Lower lobe of right lung (tissue), 2 donors: ENCODE measurements at places on chromosomes 1 and 21. TPM values are rescaled to one million over a fixed set of nuclear protein-coding genes. Genes with fewer than 3 reads are reported as not detected.
A peak's percentile ranks its signal among the peaks of the same experiment; 100 is the strongest.

GRCh38 chr1:68917456-68917855, 420.6 kb upstream of the DEPDC1 start:
- H3K27me3 ChIP-seq, result no peaks in the 10 kb centered on the region
- no peaks in the 10 kb centered on the region for H3K36me3 ChIP-seq
- no peak overlapping the region for H3K4me3 ChIP-seq
- no peak overlapping the region for H3K27ac ChIP-seq

C1orf116 gene
- 123 TPM for total RNA-seq

DNA sequence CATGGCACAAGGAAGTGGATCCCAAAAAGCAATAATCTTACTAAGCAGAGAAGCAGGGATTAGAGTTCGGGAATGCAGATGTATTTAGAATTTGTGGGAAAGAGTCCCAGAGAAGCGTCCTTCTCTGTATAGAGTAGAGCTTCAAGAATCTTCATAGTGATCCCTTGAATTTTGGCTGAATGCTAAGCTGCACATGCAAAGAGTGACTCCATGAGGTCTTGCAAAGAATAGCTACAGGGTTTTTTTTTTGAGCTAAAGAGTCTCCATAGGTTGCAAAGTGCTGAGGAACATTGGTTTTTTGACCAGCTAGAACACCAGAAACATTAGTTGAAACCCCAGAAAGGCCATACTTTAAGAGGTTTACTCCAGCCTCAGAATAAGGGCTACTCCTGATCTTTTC, 206.7 kb downstream of the CTH start:
- H3K27ac ChIP-seq, result no peak overlapping the region
- no peaks in the 10 kb centered on the region for H3K27me3 ChIP-seq
- H3K4me3 ChIP-seq, result no peak overlapping the region
- no peaks in the 10 kb centered on the region for H3K36me3 ChIP-seq
- DNase-seq, result no peak

DNA sequence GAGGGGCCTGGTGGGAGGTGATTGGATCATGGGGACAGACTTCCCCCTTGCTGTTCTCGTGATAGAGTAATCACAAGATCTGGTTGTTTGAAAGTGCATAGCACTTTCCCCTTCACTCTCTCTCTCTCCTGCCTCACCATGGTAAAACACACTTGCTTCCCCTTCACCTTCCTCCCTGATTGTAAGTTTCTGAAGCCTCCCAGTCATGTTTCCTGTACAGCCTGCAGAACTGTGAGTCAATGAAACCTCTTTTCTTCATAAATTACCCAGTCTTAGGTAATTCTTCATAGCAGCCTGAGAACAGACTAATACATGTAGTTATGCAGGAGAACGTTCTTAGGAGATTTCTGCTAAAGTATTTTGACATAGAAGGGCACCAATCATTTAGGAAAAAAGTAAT, 59.9 kb upstream of the FBXO28 start:
- H3K27ac ChIP-seq, result no peak overlapping the region
- DNase-seq, result no peak
- H3K4me3 ChIP-seq, result no peak overlapping the region
- H3K27me3 ChIP-seq, result no peaks in the 10 kb centered on the region

DNA sequence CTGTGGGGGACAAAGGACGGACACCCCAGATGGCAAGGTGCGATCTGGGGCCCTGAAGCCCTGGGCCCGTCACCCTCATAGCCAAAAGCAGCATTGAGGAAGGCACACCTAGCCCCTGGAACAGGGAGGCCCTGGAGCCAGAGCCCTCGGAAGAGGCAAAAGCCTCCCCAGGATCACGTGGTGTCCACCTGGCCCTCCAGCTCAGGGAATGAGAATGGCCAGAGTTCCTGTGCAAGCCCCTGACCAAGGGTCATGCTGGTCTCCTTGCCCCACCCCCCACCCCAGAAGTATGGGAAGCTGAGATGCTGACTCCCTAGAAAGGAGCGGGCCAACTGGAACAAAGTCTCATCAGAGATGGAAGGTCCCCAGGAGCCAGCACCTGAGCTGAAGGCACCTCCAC, 1.0 kb upstream of the PDZK1IP1 start:
- no peak overlapping the region for H3K4me3 ChIP-seq
- no peaks in the 10 kb centered on the region for H3K27me3 ChIP-seq
- no peaks in the 10 kb centered on the region for H3K36me3 ChIP-seq
- H3K4me1 ChIP-seq, result peaks cover 33% of the 10 kb centered on the region
- peak overlapping the region; percentile 80 for H3K27ac ChIP-seq
- no peak for DNase-seq

OR2T35 gene
- total RNA-seq, result not detected

DNA sequence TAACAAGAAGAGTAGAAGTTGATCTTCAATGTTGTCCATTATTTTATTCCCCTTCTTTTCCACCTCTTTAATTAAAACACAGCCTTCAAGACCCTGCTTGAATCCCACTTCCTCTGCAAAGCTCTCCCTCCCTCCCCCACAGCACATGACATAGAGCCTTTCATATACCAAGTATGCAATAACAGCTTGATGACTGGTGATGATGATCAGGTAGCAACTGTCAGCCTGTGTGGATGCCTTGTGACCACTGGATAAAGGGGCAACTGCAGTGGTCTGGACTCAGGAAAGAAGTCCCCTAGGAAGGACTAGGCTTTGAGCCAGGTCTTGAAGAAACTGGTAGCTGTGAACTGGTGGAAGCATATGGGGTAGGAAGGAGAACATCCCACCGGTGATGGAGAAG, 53.8 kb upstream of the PRDX6 start:
- H3K27ac ChIP-seq, result no peak overlapping the region
- H3K36me3 ChIP-seq, result no peaks in the 10 kb centered on the region
- H3K27me3 ChIP-seq, result no peaks in the 10 kb centered on the region
- DNase-seq, result no peak
- H3K4me1 ChIP-seq, result peaks cover 7% of the 10 kb centered on the region
- no peak overlapping the region for H3K4me3 ChIP-seq

- H3K36me3 ChIP-seq, result no peaks in the 10 kb centered on the region
- no peaks in the 10 kb centered on the region for H3K27me3 ChIP-seq
- no peak overlapping the region for H3K27ac ChIP-seq
- no peaks in the 10 kb centered on the region for H3K4me1 ChIP-seq
These were observed 23.6 kb upstream of the FAM78B start for GRCh38 chr1:166190400-166190799.

SYT2 gene
- total RNA-seq, result not detected

GRCh38 chr1:70720109-70720508, 309.0 kb downstream of the CTH start:
- H3K4me1 ChIP-seq, result no peaks in the 10 kb centered on the region
- no peak overlapping the region for H3K27ac ChIP-seq
- no peaks in the 10 kb centered on the region for H3K36me3 ChIP-seq
- DNase-seq, result no peak

PROX1 gene
- 11.7 TPM for total RNA-seq

GRCh38 chr1:247111700-247112478, 7.7 kb upstream of the ZNF669 start:
- H3K4me3 ChIP-seq, result peak overlapping the region; percentile 61
- H3K27ac ChIP-seq, result peak overlapping the region; percentile 85
- no peaks in the 10 kb centered on the region for H3K36me3 ChIP-seq
- H3K27me3 ChIP-seq, result no peaks in the 10 kb centered on the region
- DNase-seq, result peak; percentile 85

- H3K4me1 ChIP-seq, result no peaks in the 10 kb centered on the region
- H3K4me3 ChIP-seq, result no peak overlapping the region
- no peaks in the 10 kb centered on the region for H3K36me3 ChIP-seq
- no peak for DNase-seq
- no peak overlapping the region for H3K27ac ChIP-seq
These were observed 7.8 kb downstream of the VANGL2 start for GRCh38 chr1:160407839-160408801.

DNA sequence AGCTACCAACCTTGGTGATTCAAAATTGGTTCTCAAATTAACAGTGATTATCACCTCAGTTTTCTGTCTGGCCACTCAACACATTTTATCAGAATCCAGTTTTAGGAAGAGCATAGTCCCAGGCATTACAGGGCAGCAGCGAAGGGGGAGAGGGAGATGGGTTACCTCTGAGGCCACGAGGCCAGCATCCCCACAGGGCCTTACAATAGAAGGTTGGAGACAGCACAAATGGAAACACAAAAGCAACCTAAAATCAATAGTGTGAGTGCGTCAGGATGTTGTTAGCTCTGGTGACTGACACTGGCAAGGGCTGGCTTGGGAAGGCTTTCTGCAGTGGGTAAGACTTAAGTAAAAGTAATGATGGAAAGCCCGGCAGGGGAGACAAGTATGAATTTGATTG, 79.5 kb downstream of the JAK1 start:
- peaks cover 35% of the 10 kb centered on the region for H3K4me1 ChIP-seq
- no peak for DNase-seq
- no peaks in the 10 kb centered on the region for H3K27me3 ChIP-seq
- peaks cover 19% of the 10 kb centered on the region for H3K36me3 ChIP-seq
- H3K27ac ChIP-seq, result no peak overlapping the region

- no peaks in the 10 kb centered on the region for H3K27me3 ChIP-seq
- H3K4me1 ChIP-seq, result no peaks in the 10 kb centered on the region
- no peak for DNase-seq
- no peak overlapping the region for H3K4me3 ChIP-seq
These were observed 58.7 kb upstream of the APOBEC4 start for GRCh38 chr1:183711741-183712361.

KCNE1 gene
- total RNA-seq, result 21.7 TPM

GRCh38 chr1:182789138-182790076, at the start of gene NPL:
Gene NPL, plus strand, starts transcription at chr1:182789773. Its CDS starts 4,599 bp downstream, at chr1:182794372.
- H3K4me3 ChIP-seq, result peak within 1 kb of the TSS; percentile 72
- H3K4me1 ChIP-seq, result peaks cover 23% of the 10 kb centered on the region
- no peaks in the 10 kb centered on the region for H3K36me3 ChIP-seq
- no peaks in the 10 kb centered on the region for H3K27me3 ChIP-seq
- peak; percentile 92 for DNase-seq

GRCh38 chr1:196305216-196305615, 303.0 kb downstream of the KCNT2 start:
- no peaks in the 10 kb centered on the region for H3K4me1 ChIP-seq
- H3K27ac ChIP-seq, result no peak overlapping the region
- H3K4me3 ChIP-seq, result no peak overlapping the region
- H3K27me3 ChIP-seq, result no peaks in the 10 kb centered on the region

- H3K27me3 ChIP-seq, result no peaks in the 10 kb centered on the region
- H3K27ac ChIP-seq, result no peak overlapping the region
- H3K36me3 ChIP-seq, result no peaks in the 10 kb centered on the region
- H3K4me3 ChIP-seq, result no peak overlapping the region
- no peak for DNase-seq
These were observed 141.1 kb upstream of the MAP1LC3C start for GRCh38 chr1:242139986-242140385.

GRCh38 chr1:1625824-1626206, 6.2 kb upstream of the MMP23B start:
- peaks cover 14% of the 10 kb centered on the region for H3K36me3 ChIP-seq
- DNase-seq, result no peak
- peaks cover 3% of the 10 kb centered on the region for H3K4me1 ChIP-seq
- H3K4me3 ChIP-seq, result no peak overlapping the region
- H3K27me3 ChIP-seq, result peaks cover 7% of the 10 kb centered on the region
- H3K27ac ChIP-seq, result no peak overlapping the region

- H3K4me3 ChIP-seq, result no peak overlapping the region
- H3K27ac ChIP-seq, result no peak overlapping the region
- H3K27me3 ChIP-seq, result no peaks in the 10 kb centered on the region
- H3K4me1 ChIP-seq, result no peaks in the 10 kb centered on the region
These were observed 335.0 kb downstream of the TGFB2 start for GRCh38 chr1:218679988-218680748.

DNA sequence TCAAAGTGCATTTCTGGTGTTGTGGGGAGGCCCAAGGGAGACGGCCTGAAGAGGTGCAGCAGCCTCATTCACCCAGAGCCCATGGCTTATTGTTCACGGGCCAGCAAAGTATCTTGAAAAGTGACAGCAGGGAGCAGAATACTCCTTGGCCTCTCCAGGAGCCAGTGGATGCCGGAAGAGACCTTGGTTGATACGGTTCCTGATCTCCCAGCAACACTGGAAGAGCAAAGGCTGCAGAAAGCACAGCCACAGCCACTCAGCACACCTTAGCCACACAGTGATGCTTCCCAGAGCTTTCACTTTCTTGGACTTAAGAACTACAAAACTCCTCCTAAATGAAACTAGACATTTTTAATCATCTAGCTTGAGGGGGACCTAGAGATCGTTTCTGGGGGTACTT, 64.3 kb upstream of the TENT5C start:
- H3K27ac ChIP-seq, result no peak overlapping the region
- no peak for DNase-seq
- H3K27me3 ChIP-seq, result peaks cover 2% of the 10 kb centered on the region
- H3K4me3 ChIP-seq, result no peak overlapping the region
- H3K4me1 ChIP-seq, result no peaks in the 10 kb centered on the region

DNA sequence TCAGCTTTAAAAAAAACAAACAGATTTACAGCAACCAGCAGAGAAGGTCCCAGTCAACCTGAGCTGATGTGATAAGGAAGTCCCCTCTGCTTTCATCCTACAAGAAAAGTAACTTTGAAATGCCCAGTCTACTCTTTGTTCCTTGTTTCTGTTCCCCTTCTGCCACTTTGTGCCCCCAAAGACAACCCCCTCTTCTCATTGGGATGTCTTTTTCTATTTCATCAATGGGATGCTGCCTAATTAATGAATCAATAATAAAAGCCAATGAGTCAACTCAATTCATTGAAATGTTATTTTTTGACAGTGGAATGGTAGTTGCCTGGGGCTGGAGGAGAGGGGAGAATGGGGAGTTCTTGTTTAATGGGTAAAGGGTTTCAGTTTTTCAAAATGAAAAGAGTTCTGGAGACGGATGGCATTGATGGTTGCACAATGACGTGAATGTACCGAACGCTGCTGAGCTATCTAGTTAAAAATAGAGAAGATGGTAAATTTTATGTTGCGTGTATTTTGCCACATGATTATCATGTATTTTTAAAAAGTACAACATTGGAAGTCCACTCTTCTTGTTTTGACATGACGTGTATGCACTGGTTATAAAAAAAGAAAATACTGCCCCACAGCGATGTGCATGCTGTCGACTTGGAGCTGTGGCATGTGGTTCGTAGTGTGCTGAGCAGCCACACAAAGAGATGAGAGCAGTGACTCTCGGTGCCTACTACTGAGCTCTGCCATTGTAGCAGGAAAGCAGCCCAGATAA, 22.4 kb upstream of the PADI2 start:
- H3K27ac ChIP-seq, result no peak overlapping the region
- no peak overlapping the region for H3K4me3 ChIP-seq
- no peaks in the 10 kb centered on the region for H3K36me3 ChIP-seq
- peaks cover 4% of the 10 kb centered on the region for H3K27me3 ChIP-seq
- H3K4me1 ChIP-seq, result no peaks in the 10 kb centered on the region

DNA sequence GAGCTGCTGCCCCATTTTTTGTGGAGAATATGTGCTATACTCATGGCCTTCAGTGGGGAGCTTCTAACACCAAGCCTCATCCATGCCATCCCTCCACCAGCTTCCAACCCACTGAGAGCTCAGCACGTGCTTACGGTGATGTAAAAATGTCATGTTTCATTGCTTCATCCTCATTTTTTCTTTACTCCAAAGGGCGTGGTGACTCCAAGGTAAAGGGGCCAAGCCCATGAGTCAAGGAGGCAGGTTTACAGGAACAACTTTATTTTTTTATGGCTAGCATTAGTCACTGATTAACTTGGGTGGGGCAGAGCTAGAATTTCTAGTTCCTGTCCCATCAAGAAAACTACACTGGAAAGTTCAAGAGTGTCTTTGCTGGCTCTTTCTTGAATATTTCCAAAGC, at the start of gene C1orf226:
C1orf226 (plus strand) TSS at position 346 of the 400 bp plus-strand sequence. CDS start 174 bp downstream, outside the sequence.
- H3K36me3 ChIP-seq, result no peaks in the 10 kb centered on the region
- no peak for DNase-seq
- peak within 1 kb of the TSS; percentile 67 for H3K27ac ChIP-seq
- H3K4me1 ChIP-seq, result no peaks in the 10 kb centered on the region

TESK2 gene
- 8.2 TPM for total RNA-seq

GRCh38 chr1:174550296-174550695, 102.5 kb downstream of the GPR52 start:
- H3K27ac ChIP-seq, result no peak overlapping the region
- no peak for DNase-seq
- H3K27me3 ChIP-seq, result no peaks in the 10 kb centered on the region
- H3K4me1 ChIP-seq, result no peaks in the 10 kb centered on the region

TMEM201 gene
- total RNA-seq, result 8.2 TPM
